Stimulated activated CD4-positive, alpha-beta T cell treated with anti-CD3 and anti-CD28 coated beads, Interleukin-15, amount 100 ng/mL, for 24 hours (primary cell): ENCODE measurements at places on chromosomes 6 and 20.

GRCh38 chr20:57482148-57482547, 42.8 kb downstream of the CTCFL start:
- no peak for DNase-seq

- DNase-seq, result peak; percentile 36
Observed at GRCh38 chr6:36851149-36851614, 11.9 kb upstream of the CPNE5 start.

DNA sequence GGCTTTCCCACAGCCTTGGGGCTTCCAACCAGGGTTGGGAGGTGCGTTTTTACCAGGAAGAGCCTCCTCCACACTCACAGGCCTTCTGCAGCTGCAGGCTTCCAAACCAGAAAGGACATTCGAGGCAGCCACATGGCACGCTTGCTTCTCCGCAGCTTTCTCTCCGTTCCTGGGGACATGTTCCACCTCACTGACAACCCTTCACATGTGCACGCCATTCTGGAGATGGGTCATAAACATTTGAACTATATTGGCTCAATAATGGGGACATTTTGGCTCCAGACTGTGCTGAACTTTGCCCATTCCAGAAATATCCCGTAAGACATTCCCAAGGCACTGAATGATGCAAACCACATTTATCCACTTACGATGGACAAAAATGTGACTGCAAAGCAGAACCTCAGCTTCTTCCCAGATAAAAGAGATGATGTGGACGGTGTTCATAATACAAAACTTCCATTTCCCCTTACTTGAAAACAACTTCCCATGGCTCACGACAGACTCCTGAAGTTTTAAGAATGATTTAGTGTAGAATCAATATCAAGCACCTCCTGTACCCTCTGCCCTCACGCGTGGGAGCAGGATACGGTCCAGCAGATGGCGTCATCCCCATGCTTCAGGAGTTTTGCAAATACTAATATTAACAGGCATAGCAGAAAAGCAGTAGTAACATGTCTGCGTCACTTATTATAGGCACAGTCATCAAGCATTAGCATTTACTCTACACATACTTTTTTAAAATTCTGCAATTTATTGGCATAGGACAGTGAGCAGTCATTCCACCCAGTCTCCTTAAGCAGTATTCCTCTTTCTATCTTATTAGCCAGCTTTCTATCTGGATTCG, 25.4 kb upstream of the FOXF2 start:
- DNase-seq, result no peak

- DNase-seq, result no peak
Observed at GRCh38 chr6:38459291-38459690, 180.4 kb downstream of the BTBD9 start.
